NCI-H2081 treated with DMSO at 0.1 percent for 48 hours (cell line): ENCODE measurements at places on chromosomes 7 and 10.

DNA sequence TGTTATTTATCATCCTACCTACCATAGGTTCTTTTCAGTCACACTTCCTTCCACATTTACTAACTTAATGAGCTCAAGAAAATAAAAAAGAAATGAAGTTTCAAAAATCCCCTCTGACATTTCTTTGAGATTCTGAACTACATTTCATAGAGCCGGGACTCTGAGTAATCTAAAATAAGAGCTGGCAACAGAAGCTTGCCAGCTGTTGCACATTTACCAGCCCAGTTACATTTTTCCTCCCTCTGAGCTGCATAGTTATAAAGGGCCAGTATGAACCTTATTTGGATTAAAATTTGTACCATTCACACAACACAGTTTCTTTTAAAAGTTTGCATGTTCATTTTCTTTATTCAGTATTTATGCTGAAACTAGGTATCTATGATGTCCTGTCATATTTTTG lies 119.5 kb upstream of the CAV2 start:
- DNase-seq = no peak

DNA sequence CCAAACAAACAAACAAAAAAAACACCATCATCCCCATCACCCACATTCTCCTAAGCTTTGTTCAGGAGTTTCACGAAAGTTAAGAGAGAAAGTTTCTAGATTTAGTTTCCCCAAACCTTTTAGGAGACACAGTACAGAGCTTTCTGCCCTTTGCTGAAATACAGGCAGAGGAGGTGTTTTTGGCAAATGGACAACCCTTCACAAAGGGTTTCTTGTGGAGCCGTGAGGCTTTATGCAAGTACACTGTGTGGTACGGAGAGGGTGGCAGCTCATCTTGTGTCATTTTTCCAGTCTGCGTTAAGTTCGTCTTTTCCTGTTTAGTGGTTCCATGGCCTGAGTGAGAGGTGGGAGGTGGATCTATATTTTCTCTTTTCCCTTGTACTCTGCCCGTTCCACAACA lies 215.5 kb upstream of the PRKCQ start:
- no peak for DNase-seq

- DNase-seq = no peak
Observed at GRCh38 chr10:132514821-132515520, 22.6 kb upstream of the INPP5A start.

- no peak for DNase-seq
Observed at GRCh38 chr7:155567646-155568332, 21.4 kb upstream of the CNPY1 start.

- no peak for DNase-seq
Observed at GRCh38 chr7:42069590-42069989, 167.4 kb downstream of the GLI3 start.

GRCh38 chr10:118394301-118395200 lies 52.4 kb upstream of the FAM204A start:
- DNase-seq = no peak

DNA sequence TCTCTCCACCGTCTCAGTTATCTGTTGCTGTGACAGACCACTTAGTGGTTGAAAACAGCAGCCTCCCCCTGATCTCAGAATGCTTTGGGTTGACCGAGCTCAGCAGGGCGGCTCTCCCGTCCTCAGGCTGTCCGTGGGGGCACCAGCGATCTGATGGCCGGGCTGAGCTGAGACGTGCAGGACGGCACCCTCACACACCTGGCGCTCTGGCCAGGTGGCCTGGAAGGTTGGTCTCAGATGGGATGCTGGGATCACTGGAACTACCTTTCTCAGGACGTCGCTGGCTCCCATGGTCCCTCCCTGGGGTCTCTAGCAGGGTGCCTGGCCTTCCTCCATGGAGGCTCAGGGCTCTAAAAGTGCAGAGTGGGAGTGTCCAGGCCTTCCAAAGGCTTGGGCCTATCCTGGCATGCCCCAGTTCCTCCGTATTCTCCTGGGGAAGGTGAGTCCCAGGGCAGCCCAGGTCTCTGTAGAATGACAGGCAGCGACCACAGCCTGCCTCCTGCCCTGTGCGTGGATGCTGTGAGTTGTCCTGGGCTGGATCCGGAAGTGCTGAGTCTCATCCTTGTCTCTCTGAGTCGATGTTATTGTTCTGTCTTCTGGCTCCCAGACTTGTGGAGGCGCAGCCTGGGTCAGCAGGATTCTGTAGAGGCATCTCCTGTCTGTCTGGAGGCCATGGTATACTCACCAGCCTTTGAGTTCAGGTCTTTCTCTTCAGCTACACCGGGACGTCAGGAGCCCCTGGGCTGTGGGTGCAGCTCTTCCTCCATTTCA lies 12.2 kb upstream of the PWWP2B start:
- DNase-seq = no peak

- no peak for DNase-seq
Observed at GRCh38 chr10:17381502-17382142, 72.8 kb downstream of the ST8SIA6 start.

GRCh38 chr7:28266402-28266801 lies 85.8 kb upstream of the JAZF1 start:
- no peak for DNase-seq

DNA sequence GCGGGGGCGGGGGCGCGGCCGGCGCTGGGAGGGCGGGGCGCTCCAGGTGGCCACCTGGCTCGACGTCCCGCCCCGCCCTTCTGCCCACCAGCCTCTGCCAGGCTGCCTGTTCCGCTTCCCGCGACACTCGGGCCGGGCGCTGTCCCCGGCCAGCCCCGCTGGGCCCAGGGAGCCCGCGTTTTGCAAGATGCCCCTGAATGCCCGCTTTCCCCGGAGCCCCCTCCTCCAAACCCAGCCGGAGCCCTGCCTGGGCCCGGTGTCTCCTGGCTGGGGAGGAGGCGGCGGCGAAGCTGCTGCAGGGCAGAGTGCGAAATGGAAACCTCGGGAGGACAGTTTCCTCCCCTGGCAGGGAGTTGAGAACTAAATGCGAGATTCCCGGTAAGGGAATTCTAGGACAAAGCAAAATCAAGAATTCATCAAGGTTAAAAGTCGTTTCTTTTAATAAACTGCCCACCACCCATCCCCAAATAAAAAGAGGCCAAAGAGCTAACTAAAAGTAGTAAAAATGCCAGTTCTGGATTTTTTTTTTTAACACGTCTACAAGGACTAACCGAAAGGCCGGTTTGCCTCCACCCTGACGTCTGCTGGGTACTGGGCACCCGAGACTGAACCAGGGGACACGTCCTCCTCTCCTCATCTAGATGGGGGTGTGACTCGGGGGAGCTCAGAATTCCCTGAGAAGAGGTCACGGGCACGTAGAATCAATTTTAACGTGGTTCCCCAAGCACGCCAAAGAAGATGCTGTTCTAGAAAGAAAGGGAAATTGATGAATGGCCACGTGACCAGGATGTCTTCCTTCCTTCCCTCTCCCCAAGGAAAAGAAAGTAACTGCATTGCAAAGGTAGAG lies 200.4 kb upstream of the NFE2L3 start:
- DNase-seq = no peak

DNA sequence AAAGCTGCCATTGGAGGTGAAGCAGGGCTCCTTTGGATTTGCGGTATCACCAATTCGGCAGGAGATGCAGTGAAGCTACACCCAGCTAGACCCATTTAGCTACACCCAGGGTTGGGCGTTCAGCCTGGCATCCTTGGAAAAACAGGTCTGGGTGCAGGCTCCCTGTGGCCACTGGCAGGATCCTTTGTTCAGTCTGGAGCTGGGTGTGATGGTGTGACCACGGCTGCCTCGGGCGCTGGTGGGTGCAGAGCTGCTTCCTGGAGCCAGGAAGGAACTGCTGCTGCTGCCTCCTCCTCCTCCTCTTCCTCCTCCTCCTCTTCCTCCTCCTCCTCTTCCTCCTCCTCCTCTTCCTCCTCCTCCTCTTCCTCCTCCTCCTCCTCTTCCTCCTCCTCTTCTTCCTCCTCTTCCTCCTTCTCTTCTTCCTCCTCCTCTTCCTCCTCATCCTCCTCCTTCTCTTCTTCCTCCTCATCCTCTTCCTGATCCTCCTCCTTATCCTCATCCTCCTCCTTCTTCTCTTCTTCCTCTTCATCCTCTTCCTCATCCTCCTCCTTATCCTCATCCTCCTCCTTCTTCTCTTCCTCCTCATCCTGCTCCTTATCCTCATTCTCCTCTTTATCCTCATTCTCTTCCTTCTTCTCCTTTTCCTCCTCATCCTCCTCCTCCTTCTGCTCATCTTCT lies 84.0 kb downstream of the GRK5 start:
- no peak for DNase-seq

GRCh38 chr7:1667566-1668395 lies 2.3 kb upstream of the ELFN1 start:
- DNase-seq = no peak

- DNase-seq = no peak
Observed at GRCh38 chr10:96271016-96271815, at the start of gene BLNK. TSS of gene BLNK (minus strand) at chr10:96271569. CDS start at chr10:96271398, 171 bp downstream.

GRCh38 chr10:6877722-6878392 lies 297.8 kb upstream of the PRKCQ start:
- no peak for DNase-seq

- DNase-seq = no peak
Observed at GRCh38 chr10:122643931-122644534, 55.6 kb downstream of the C10orf120 start.

DNA sequence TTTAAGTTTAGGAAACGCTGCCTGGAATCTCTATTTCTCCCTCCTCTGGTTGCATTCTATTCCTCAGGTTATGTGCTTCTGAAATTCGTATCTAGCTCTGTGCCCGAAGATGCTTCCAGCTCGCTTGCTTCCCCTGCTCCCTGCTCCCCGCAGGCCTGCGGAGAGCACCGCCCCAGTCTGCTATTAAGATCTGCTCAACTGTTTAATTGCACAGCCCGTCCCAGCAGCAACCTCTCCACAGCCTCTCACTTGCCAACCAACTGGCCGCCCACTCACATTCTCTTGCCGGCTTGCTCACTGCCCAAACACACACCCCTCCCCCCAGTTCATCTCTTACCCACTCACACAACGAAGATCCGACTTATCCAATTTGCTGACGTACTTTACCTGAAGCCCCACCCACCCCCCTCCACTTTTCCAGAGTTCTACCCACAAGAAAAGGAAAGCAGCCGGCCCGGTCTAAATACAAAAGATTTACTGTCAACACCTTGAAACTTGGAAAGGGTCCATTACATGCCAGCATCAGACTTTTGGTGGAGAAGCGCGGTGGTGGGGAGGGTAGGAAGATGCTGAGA lies 167.3 kb upstream of the KLF14 start:
- no peak for DNase-seq

DNA sequence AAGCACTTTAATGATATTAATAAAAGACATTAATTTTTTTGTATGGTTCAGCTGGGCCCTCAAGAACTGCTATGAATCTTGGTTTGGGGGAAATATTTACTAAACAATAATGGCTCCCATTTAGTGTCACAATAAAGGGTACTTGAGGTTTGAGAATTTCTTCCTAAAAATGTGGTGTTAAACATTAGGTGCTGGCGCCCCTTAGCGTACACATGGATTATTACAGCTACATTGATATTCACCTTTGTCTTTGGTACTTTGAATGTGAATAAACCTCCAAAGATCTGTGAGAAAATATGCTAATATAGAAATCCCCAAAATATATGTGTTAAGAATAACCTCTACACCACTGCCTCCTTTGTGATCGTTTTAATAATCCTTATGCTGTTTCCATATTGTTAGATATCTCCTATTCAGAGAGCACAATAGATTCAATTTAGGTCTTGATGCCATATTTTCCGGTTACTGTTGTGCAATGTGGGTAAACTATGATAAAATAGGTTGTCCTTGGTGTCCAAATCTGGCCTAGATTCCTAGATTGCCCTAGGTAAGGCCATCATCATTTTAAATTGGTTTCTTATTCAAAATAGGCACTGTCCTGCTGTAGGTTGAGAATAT lies 161.8 kb upstream of the CACNA2D1 start:
- DNase-seq = peak; percentile 68

DNA sequence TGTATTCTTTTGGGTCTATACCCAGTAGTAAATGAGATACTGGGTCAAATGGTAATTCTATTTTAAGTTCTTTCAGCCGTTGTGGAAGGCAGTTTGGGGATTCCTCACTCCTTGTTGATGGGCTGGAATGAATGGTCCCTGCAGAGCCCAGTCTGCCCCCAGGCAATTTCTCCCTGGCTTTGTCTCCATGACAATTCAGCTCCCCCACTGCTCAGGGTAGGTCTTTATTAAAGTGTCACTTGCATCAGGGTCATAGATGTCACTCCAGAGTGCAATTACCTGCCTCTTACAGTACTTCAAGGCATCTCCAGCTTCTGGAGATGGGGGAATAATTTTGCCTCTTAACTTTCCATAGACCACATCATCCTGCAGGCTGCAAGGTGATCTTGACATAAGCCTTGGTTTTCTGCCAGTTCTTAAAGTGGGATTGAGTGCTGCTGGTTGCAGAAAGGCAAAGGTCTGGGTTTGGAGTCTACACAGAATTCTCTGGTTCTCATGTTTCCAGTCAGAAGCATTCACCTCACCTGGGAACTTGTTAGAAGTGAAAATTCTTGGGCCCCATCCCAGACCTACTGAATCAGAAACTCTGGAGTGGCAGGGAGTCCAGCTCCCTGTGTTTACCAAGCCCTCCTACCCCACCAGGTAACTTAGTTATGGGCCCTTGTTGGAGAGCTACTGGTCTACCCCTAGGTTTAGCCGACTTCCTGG lies 442.4 kb downstream of the GALNT17 start:
- DNase-seq = no peak

DNA sequence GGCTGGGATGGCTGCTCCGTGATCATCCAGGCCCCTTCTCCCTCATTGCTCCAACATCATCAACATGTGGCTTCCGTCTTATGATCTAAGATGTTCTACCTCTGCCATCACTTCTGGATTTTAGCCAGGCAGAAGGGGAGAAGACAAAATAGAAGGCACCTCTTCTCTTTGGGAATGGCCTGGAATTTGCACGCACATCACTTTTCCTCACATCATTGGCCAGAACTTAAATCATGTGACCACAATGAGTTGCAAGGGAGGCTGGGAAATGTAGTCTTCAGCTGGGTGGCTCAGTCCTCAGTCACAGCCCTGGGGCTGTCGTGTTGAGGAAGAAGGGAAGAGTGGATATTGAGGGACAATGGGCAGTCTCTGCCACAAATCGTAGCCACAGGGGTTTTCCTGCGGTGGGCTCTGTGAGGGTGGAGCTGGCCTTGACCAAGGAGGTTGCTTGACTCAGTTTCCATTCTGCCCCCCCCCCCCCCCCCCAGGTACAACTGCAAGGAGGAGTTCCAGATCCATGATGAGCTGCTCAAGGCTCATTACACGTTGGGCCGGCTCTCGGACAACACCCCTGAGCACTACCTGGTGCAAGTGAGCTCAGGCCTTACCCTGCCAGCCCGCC lies 50.3 kb downstream of the PALD1 start:
- no peak for DNase-seq

GRCh38 chr7:39666562-39666961 lies 43.2 kb downstream of the RALA start:
- DNase-seq = no peak

- DNase-seq = no peak
Observed at GRCh38 chr10:451021-451471, 238.4 kb downstream of the DIP2C start.
